ENCODE measurements at places on chromosomes 5 and 9.

DNA sequence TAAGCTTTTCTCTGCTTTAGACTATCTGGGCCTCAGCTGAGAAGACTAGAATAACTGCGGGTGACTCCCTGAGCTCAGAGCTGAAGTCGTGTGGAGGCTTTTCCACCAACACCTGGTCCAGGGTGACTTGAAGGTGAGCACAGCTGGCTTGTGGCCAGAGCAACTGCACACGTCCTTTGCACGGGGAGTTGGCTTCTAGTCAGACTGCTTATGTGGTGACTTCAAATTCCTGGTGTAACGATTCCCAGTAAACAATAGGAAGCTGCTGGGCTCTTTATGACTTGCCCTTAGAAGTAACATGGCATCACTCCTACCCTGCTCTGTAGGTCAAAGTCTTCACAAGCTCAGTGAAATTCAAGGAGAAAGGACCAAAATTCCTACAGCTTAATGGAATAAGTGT is 800.6 kb upstream of the CDH6 start:
- DNase-seq, result no peak

- DNase-seq, result no peak
These were observed 41.8 kb downstream of the CDO1 start for GRCh38 chr5:115774684-115775083.

GRCh38 chr5:175821790-175822211 is 49.6 kb upstream of the CPLX2 start:
- DNase-seq, result no peak

- DNase-seq, result no peak
These were observed 89.0 kb downstream of the FRMD3 start for GRCh38 chr9:83449166-83449565.

Measured in germinal center (tissue), 1 donor.